Umbilical cord (tissue), 2 donors: ENCODE measurements at places on chromosomes 3 and 15. TPM values are rescaled to one million over a fixed set of nuclear protein-coding genes. Genes with fewer than 3 reads are reported as not detected.

The HTR3E gene
- 0.72 TPM for total RNA-seq

DNA sequence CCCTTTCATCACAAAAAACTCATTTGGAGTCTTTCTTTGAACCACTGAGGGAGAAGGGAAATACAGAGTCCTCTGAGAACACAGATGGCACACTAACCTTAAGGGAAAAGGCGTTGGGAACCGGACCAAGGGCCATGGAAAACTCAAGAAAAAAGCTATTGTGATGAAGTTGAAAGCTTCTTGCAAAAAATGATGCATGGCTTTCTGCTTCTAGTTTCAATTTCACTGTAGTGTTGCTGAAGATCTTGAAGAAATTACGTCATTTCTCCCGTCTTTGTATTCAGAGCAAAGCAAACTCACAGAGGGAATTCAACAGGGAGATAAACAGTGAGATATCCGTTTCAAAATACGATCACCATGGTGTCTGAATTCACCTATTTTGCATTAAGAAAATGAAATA is 642.3 kb upstream of the ADAMTS9 start:
- DNase-seq, result peak; percentile 8

DNA sequence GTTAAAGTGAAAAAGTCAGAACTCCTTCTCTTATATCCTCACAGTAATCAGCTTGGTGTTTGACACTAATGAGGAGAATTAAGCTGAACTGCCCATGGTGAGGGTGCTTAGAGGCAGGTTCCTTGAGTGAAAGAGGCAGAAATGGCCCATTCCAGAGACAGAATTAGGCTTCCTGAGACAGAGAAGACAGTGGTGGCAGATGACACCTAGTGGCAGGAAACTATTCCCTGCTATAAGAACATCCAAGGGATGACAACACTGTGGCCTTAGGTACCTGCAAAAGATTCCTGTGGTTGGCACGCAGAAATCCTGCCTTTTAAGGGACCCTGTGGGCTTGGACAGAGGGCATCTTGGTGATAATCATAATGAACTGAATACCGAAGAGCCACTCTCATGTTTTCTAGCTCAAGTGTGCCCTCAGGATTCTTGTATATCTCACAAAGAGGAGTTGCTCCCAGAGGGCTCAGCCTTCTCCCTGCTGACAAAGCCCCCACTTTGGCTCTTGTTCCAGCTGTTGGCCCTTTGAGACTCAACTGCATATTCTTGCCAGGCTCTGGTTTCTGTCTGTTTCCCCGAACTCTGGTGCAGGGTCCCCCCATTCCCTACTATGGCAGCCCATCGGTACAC is 56.0 kb downstream of the KBTBD12 start:
- DNase-seq, result peak; percentile 65

GRCh38 chr15:97717806-97718205 is 242.7 kb upstream of the ARRDC4 start:
- DNase-seq, result no peak

The NUSAP1 gene
- total RNA-seq, result 15.9 TPM

GRCh38 chr3:34808287-34808686 is 831.0 kb upstream of the ARPP21 start:
- DNase-seq, result no peak

The TMEM45A gene
- total RNA-seq, result 178 TPM

GRCh38 chr3:56826831-56827722 is 25.3 kb upstream of the ARHGEF3 start:
- no peak for DNase-seq

The SAXO2 gene
- 2.4 TPM for total RNA-seq

GRCh38 chr3:171234298-171235010 is 207.9 kb upstream of the SLC2A2 start:
- DNase-seq, result no peak

- no peak for DNase-seq
These were observed 205.7 kb downstream of the PLCL2 start for GRCh38 chr3:17090280-17090983.

The STRIT1 gene
- total RNA-seq, result not detected

DNA sequence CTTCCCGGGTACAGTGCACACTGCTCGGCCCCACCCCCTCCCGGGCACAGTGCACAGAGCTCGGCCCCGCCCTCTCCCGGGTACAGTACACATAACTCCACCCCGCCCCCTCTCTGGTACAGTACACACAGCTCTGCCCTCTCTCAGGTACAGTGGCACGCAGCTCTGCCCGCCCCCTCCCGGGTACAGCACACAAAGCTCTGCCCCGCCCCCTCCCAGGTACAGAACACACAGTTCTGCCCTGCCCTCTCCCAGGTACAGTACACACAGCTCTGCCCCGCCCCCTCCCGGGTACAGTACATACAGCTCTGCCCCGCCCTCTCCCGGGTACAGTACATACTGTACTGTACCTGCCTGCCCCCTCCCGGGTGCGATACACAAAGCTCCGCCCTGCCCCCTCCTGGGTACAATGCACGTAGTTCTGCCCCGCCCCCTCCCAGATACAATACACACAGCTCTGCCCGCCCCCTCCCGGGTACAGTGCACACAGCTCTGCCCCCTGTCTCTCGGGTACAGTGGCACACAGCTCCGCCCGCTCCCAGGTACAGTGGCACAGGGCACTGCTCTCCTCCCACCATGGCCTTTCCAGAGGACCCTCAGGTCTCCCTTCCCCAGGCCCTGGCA is 16.4 kb upstream of the PRR20G start:
- no peak for DNase-seq

The RASL12 gene
- 107 TPM for total RNA-seq

The SLC7A14 gene
- total RNA-seq, result 9.6 TPM

DNA sequence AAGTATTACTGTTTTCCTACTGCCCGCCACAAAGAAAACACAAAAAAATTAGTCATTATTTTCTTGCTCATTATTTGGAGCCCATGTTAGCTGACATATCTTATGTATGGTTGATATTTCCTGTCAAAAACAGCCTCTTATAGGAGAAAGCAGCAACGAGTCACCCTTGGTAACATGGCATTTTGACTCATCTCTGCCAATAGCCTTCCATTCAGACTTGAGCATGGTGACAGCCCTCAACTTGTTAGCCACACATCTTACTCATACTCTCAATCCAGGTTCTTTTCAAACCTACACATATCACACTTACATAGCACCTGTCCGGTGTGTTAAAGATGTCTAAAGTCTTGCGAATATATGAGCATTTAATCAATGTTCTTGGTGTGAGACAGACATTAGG is 109.4 kb upstream of the SAMMSON start:
- no peak for DNase-seq

- peak; percentile 33 for DNase-seq
These were observed 211.6 kb downstream of the RAP2B start for GRCh38 chr3:153373606-153374005.

DNA sequence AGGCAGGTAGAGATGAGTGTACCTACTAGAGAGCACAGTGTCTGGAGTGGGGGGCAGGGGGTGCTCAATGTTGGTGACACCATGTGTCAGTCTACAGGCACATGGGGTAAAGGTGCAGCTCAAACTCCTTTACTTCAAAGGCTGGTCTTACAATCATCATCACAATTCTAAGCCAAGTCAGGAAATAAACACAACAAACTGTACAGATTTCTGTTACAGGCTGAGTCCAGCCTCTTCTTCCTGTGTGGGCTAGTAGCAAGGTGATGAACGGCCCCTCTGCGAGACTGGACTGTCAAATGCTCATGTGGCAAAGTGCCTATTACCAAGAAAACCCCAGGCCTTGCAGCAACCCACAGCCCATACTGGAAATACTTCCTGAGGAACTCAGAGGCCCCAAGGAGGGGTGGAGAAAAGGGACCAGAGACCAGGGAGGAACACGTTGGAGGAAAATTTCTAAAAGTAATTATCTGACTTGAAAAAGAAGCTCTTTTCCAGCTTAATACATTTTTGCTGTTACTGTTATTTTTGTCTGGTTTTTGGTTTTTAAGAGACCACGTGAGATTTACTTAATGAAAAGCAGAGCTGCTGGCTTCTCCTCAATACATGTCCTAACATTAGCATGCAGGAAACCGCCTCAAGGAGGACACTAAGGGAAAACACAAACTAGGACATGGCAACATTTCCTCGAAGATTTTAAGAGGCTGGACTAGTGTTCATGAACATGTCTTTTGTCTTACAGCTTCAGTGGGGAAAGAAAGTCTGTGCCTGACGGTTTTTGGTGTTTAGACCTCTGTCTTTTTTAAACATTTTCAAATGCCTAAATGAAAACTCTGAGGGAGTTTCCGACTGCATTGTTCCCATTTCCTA is 29.5 kb downstream of the TBC1D2B start:
- peak; percentile 90 for DNase-seq

DNA sequence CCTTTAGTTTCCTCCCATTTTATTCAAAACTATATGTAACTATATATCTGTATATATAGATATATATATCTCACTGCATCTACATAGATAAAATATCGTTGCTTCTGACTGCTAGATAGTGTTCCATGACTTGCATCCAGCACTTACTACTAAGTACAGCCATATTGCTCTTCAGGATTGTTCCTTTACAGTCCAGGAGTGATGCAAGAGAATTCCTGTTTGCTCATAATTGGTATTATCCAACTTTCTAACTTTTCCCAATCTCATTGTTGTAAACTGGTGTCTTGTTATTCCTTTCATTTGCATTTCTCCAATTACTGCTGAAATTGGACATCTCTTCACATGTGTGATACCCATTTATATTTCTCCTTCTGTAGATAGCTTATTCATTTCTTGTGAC is 99.8 kb upstream of the STRIT1 start:
- DNase-seq, result no peak

The GOLGA8N gene
- 14.7 TPM for total RNA-seq

GRCh38 chr15:43383070-43383469 is 12.2 kb downstream of the TUBGCP4 start:
- DNase-seq, result no peak

- DNase-seq, result no peak
These were observed 38.4 kb downstream of the PCOLCE2 start for GRCh38 chr3:142850395-142851023.

DNA sequence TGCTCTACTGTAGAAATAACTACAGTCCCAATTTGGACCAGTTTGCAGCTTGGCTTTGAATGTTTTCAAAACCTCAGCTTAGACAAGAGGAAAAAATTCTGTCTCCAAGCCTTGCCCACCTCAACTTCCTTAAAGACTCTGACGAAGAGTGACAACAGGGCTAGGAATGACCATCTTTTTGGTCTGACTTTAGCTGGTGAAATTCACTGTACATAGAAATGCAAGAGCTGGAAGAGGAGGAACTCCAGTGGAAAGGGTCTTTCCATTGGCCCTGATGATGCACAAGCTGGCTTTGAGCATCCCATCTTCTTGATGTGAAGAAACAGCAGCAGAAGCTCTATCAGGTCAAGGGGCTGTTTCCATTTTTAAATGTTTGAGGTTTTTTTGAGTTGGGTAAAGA is 22.7 kb upstream of the SH3BP5 start:
- no peak for DNase-seq

The PARP15 gene
- 4.3 TPM for total RNA-seq

The GLDN gene
- total RNA-seq, result 0.96 TPM

DNA sequence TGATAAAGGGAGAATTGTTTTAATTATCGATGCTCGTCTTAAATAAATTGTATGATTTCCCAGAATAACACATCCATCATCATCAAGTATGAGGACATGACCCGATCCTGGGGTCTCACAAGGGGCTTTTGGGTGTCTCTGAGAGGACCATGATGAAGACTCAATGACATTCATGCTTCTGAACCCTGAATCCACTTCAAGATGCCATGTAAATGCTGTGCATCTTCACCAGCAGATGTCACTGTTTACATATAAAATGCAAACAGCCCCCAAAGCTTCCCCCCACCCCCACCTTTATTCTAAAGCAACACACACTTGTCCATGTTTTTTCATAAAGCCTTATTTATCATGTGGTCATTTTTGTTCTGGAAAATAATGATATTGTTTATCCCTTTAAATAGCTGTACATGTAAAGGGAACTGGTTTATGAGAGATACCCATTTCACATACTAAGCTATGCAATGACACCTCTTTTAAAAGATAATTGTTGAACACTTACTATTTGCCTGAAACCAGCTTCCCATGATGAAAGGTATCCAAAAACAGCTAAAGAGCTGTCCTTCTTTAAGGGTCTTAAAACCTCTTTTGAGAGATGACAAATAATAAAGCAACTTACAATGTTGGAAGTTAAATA is 69.7 kb upstream of the UBE3A start:
- DNase-seq, result peak; percentile 47

The IL5RA gene
- 3.9 TPM for total RNA-seq

- DNase-seq, result peak; percentile 65
These were observed 54.9 kb downstream of the FRMD4B start for GRCh38 chr3:69330891-69331400.

DNA sequence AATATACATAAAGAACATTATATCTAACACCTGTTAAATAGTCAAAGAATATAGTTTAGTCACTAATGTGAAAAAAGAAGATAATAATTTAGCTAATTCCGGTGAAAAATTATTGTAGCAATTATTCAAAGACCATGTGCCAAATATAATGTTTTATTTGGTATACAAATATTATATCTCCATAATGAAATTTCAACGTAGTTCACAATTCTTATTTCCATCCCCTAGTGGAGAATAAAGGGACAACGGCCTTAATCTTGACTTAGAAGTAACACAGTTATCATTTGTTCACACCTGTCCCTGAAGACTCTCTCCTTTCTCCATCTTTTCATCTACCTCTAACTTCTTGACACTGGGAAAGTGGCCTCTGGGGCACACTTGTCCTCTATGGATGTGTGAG is 213.4 kb downstream of the ERC2 start:
- no peak for DNase-seq

The AGBL1 gene
- 4.8 TPM for total RNA-seq

DNA sequence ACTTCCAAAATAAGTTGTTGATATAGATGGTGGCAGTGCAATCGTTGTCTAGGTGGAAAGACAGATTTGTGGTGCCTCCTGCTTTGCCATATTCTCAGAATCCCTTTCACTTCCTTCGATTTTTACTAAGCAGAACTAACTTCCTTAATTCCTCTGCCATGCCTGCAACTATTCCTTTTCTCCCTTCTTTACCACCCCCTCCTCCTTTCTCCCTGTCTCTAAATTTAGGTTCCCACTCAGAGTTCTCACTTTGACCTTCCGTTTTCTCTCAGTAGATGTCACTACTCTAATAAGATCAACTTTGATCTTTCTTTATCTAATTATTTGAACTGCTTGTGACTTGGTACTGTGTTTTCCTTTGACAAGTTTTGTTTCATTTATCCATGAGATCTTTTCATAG is 351.2 kb downstream of the LPP start:
- DNase-seq, result no peak

DNA sequence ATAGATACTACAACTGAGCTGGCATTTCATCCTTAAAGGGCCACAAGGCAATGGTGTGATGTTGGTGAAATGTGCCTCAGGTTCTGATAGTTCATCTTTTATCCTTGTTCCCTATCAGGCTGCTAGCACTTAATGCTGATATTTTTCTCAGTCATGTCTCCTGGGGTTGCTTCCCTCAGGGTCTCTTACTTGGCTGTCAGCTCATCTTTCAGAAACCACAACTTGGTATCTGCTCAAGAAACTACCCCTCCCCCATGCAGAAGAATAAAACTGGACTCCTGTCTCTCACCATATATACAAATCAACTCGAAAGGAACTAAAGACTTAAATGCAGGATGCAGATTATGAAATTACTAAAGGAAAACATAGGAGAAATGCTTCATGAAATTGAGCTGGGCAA is 308.1 kb downstream of the CHST2 start:
- DNase-seq, result no peak
